ENCODE measurements at places on chromosomes 12 and 14. TPM values are rescaled to one million over a fixed set of nuclear protein-coding genes. Genes with fewer than 3 reads are reported as not detected.
A peak's percentile ranks its signal among the peaks of the same experiment; 100 is the strongest.

- no peaks in the 10 kb centered on the region for H3K36me3 ChIP-seq
- peak; percentile 78 for DNase-seq
- no peak overlapping the region for H3K4me3 ChIP-seq
- H3K27ac ChIP-seq: peak overlapping the region; percentile 10
- peaks cover 23% of the 10 kb centered on the region for H3K4me1 ChIP-seq
- no peaks in the 10 kb centered on the region for H3K27me3 ChIP-seq
Measured at GRCh38 chr12:121530600-121531355, 50.0 kb downstream of the KDM2B start.

GRCh38 chr14:104149617-104150135 is 11.3 kb downstream of the KIF26A start:
- H3K4me3 ChIP-seq: no peak overlapping the region
- H3K27ac ChIP-seq: no peak overlapping the region
- H3K36me3 ChIP-seq: no peaks in the 10 kb centered on the region
- H3K27me3 ChIP-seq: no peaks in the 10 kb centered on the region
- no peaks in the 10 kb centered on the region for H3K4me1 ChIP-seq

DNA sequence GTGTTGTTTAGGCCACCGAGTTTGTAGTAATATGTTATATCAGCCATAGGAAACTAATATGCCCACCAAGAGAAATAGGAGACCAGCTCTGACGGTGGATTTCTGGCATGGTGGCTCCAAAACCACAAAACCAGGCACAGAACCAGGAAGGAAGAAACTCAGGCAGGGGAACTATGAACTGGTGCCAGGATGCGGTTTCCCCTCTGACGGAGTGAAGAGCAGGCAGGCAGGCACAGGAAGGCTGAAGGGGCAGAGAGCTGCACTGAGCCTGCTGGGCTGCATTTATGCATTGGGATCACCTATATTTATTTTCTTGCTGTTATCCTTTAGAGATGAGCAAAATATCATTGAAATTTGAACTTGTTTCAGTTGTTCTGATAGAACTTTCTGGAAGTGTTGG is 479.4 kb downstream of the VRK1 start:
- DNase-seq: no peak
- no peaks in the 10 kb centered on the region for H3K36me3 ChIP-seq
- no peaks in the 10 kb centered on the region for H3K27me3 ChIP-seq
- H3K27ac ChIP-seq: no peak overlapping the region
- H3K4me1 ChIP-seq: no peaks in the 10 kb centered on the region

DNA sequence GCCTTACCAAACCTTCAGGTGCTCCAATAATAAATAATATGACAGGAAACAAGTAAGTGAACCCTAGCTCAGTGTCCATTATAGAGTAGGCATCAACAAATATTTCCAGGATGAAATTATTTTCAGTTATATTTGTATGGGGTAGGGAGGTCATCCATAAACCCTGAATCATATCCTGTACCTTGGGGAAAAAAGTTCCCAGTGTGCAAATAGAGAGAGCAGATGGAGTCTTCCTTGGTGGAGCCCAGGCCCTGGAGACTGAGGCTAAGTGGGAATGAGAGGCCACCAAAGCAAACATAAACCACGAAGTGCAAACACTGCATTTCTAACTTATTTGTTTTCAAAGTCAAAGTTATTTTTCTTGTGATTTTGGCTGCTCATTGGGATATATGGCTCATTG is 8.5 kb upstream of the ERP27 start:
- no peaks in the 10 kb centered on the region for H3K27me3 ChIP-seq
- no peak overlapping the region for H3K27ac ChIP-seq
- H3K4me1 ChIP-seq: peaks cover 7% of the 10 kb centered on the region
- no peaks in the 10 kb centered on the region for H3K36me3 ChIP-seq
- DNase-seq: no peak
- no peak overlapping the region for H3K4me3 ChIP-seq

Gene PPM1H
- total RNA-seq: 3.1 TPM

DNA sequence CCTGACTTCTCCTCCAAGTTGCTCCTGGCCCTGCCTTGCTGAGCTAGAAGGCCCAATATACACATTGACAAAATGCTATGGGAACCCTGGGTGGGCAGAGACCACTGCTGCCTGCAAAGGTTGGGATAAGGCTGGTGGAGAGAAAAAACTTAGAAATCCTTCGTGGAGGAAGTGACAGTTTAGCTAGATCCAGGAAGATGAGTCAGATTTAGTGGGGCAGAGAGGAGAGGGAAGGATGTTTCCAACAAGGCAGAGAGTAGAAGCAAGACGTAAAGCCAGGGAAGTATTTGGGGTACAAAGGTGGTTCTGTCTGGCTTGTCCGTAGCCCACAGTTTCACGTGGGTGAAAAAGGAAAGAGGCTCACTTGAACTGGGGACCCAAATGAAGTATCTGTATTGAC is 69.0 kb upstream of the CLMN start:
- no peak for DNase-seq
- no peak overlapping the region for H3K4me3 ChIP-seq
- H3K27ac ChIP-seq: no peak overlapping the region
- no peaks in the 10 kb centered on the region for H3K4me1 ChIP-seq
- no peaks in the 10 kb centered on the region for H3K27me3 ChIP-seq

DNA sequence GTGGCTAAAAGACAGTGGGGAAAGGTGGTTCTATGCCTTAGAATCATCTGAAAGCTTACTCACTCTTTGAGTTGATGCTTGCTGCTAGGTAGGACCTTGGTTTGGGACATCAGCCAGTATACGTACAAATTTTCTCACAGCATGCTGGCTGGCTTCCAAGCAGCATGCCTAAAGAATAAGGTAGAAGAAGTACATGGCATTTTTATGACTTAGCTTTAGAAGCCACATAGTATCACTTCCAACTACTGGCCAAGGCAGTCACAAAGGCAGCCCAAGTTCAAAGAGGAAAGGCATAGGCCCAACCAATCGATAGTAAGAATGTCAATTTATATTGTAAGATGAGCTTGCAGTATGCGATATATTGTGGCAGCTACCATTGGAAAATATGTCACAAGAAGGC is 284.2 kb upstream of the CAND1 start:
- no peak overlapping the region for H3K4me3 ChIP-seq
- H3K27ac ChIP-seq: no peak overlapping the region
- no peaks in the 10 kb centered on the region for H3K27me3 ChIP-seq
- peak; percentile 27 for DNase-seq
- no peaks in the 10 kb centered on the region for H3K36me3 ChIP-seq

DNA sequence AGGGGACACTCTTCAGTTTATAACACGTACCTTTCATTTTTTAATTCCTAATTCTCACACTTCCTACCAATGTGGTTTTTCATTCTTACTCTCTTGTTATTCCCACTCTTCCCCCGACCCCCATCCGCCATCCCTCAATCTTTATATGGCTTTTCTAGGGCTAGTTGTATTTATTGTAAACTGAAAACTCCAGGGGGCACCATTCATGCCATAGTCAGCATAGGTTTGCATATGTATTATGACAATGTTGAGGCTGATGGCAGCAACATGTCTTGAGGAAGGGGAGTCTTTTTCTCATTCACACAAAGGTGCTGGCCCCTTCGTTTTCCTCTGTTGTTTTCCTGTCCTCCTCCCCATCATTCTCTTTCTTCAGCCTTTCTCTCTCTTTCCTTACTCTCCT is 27.7 kb upstream of the LTA4H start:
- H3K4me3 ChIP-seq: no peak overlapping the region
- no peaks in the 10 kb centered on the region for H3K36me3 ChIP-seq
- H3K27me3 ChIP-seq: no peaks in the 10 kb centered on the region
- H3K27ac ChIP-seq: no peak overlapping the region

- no peak overlapping the region for H3K27ac ChIP-seq
- H3K27me3 ChIP-seq: no peaks in the 10 kb centered on the region
- no peaks in the 10 kb centered on the region for H3K36me3 ChIP-seq
- peaks cover 13% of the 10 kb centered on the region for H3K4me1 ChIP-seq
- DNase-seq: peak; percentile 78
Measured at GRCh38 chr14:104800015-104800770, 708 bp upstream of the ZBTB42 start.

Gene C12orf60
- 1.5 TPM for total RNA-seq

- H3K27ac ChIP-seq: no peak overlapping the region
- peaks cover 15% of the 10 kb centered on the region for H3K36me3 ChIP-seq
- no peaks in the 10 kb centered on the region for H3K27me3 ChIP-seq
- DNase-seq: no peak
- no peak overlapping the region for H3K4me3 ChIP-seq
Measured at GRCh38 chr12:117005417-117006046, 93.7 kb downstream of the TESC start.

Gene TMEM119
- total RNA-seq: 358 TPM

- no peak overlapping the region for H3K27ac ChIP-seq
- H3K36me3 ChIP-seq: no peaks in the 10 kb centered on the region
- no peak overlapping the region for H3K4me3 ChIP-seq
- H3K4me1 ChIP-seq: peaks cover 2% of the 10 kb centered on the region
Measured at GRCh38 chr12:26338586-26339572, 143.5 kb downstream of the SSPN start.

DNA sequence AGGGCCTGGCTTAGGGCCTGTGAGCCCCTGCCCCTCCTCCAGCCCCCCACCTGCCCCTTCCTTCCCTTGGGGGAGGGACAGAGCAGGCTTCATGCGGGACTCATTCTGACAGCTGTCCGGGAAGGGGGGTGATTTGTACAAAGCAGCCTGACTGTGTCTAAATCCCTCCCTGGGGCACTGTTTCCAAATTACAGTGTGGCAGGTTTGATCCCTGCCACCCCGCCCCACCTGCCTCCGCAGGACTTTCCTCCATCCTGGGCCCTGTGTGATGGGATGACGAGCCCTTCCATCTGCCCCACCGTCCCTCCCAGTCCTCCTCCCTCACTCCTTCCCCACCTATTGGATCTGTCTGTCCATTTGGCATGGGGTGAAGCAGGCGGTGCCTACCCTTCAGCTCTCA is 363.9 kb downstream of the BCL11B start:
- no peaks in the 10 kb centered on the region for H3K36me3 ChIP-seq
- H3K27me3 ChIP-seq: no peaks in the 10 kb centered on the region
- DNase-seq: no peak

Gene KRT74
- not detected for total RNA-seq

Gene CKAP4
- total RNA-seq: 132 TPM

DNA sequence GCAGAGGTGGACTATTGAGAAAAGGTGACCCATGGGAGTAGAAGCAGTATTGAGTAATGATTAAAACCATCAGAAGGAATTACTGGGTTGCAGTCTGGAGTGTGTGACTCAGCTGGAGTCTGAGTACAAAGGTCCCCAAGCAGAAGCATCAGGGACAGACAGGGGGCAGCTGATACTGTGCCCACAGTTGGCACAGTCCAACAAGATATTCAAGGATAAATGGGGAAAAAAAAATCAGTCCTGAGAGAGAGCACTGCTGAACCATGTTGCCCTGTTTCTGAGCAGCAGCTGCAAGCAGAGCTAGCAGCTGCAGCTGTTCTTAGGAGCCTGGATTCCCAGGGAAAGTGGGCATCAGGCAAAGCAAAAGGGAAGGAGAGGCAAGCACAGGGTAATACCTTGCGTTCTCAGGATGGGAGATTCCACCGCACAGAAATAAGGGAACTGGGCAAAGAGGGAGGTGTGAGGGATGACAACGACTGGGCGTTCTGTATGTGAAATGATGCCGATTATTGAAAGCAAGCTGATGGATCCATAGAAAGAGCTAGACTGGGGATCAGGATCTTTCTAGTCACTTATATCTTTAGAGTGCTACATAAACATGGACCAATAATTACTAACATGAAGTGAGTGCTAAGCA is 17.7 kb downstream of the NEUROD4 start:
- no peaks in the 10 kb centered on the region for H3K36me3 ChIP-seq
- no peak overlapping the region for H3K4me3 ChIP-seq
- H3K27ac ChIP-seq: no peak overlapping the region
- H3K27me3 ChIP-seq: no peaks in the 10 kb centered on the region
- H3K4me1 ChIP-seq: no peaks in the 10 kb centered on the region

DNA sequence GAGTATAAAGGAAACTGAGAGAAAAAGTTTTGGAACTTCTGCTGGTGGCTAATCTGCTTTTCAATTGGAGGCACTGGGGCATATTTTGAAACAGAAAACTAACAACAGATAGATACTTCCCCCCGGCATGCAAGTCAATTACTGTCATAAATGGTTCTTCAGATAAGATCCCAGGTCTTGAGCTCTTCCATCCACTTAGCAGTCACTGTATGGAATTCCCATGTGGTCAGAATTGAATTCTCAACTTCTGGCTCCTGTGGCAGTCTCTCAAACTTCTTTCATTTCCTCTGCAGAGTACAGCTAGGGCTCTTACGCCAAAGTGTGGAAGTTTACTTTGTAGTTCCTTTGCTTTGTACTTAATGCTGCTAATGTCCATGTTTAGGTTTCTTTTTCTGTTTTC is 452.2 kb downstream of the IPO8 start:
- H3K36me3 ChIP-seq: no peaks in the 10 kb centered on the region
- DNase-seq: no peak

- H3K36me3 ChIP-seq: no peaks in the 10 kb centered on the region
- no peak overlapping the region for H3K4me3 ChIP-seq
- H3K27me3 ChIP-seq: no peaks in the 10 kb centered on the region
- H3K4me1 ChIP-seq: no peaks in the 10 kb centered on the region
Measured at GRCh38 chr12:112868459-112869041, 38.2 kb upstream of the OAS1 start.

Gene CRIP2
- total RNA-seq: 68.5 TPM

- DNase-seq: no peak
- no peak overlapping the region for H3K27ac ChIP-seq
- no peaks in the 10 kb centered on the region for H3K4me1 ChIP-seq
- H3K36me3 ChIP-seq: no peaks in the 10 kb centered on the region
- peaks cover 7% of the 10 kb centered on the region for H3K27me3 ChIP-seq
- no peak overlapping the region for H3K4me3 ChIP-seq
Measured at GRCh38 chr12:54595471-54595870, 7.0 kb upstream of the PPP1R1A start.

DNA sequence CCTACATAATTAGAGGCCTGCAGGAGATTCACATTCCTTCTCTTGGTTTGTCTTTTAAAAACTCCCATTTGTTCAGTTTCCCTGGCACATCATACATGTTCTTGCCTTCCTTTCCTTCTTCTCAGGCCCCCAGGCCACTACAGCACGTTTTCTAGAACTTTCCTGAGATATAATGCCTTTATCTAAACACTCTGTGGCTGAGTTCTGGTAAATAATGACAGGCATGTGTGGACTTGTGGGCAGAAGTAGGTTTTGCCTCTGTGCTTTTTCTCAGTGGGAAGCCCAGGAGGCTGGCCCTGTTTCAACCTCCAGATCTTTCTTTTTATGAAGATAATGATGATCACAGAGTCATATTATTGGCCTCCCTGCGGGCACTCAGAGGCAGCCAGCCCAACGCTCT is 117.2 kb downstream of the TMX1 start:
- no peak overlapping the region for H3K27ac ChIP-seq
- no peak overlapping the region for H3K4me3 ChIP-seq
- H3K36me3 ChIP-seq: no peaks in the 10 kb centered on the region

- no peak overlapping the region for H3K4me3 ChIP-seq
- H3K27ac ChIP-seq: no peak overlapping the region
- H3K4me1 ChIP-seq: no peaks in the 10 kb centered on the region
- peak; percentile 69 for DNase-seq
- no peaks in the 10 kb centered on the region for H3K27me3 ChIP-seq
Measured at GRCh38 chr14:22084393-22085281, 411.0 kb upstream of the OR4E1 start.

- H3K4me1 ChIP-seq: no peaks in the 10 kb centered on the region
- H3K36me3 ChIP-seq: no peaks in the 10 kb centered on the region
- no peaks in the 10 kb centered on the region for H3K27me3 ChIP-seq
- no peak for DNase-seq
Measured at GRCh38 chr14:105497671-105498429, 6.8 kb downstream of the TEDC1 start.
